Mesendoderm (in vitro differentiated cells): ENCODE measurements at places on chromosomes 12 and 14.

DNA sequence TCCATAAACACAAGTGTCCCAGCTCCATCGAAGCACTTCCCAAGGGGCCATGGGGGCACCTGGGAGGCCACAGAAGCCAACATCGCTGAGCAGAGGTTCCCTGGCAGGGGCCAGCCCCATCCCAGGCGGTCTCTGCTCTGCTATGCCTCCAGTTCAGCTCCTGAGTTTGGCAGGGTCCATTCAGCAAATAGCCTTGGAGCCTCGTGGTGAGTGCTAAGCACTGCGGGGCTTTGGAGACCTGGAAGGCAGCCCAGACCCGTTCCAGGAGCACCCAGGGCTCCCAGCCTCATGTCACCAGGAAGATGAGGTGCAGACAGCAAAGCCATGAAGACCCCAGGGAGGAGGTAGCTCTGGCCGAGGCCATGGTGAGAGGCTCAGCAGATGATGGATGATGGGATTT, 109.5 kb downstream of the LGMN start:
- DNase-seq: no peak

GRCh38 chr14:41915732-41916131, 309.1 kb downstream of the LRFN5 start:
- no peak for DNase-seq

- DNase-seq: no peak
These were observed 181.6 kb upstream of the C14orf180 start for GRCh38 chr14:104397956-104398355.

GRCh38 chr14:89851106-89851505, 103.4 kb downstream of the EFCAB11 start:
- no peak for DNase-seq

DNA sequence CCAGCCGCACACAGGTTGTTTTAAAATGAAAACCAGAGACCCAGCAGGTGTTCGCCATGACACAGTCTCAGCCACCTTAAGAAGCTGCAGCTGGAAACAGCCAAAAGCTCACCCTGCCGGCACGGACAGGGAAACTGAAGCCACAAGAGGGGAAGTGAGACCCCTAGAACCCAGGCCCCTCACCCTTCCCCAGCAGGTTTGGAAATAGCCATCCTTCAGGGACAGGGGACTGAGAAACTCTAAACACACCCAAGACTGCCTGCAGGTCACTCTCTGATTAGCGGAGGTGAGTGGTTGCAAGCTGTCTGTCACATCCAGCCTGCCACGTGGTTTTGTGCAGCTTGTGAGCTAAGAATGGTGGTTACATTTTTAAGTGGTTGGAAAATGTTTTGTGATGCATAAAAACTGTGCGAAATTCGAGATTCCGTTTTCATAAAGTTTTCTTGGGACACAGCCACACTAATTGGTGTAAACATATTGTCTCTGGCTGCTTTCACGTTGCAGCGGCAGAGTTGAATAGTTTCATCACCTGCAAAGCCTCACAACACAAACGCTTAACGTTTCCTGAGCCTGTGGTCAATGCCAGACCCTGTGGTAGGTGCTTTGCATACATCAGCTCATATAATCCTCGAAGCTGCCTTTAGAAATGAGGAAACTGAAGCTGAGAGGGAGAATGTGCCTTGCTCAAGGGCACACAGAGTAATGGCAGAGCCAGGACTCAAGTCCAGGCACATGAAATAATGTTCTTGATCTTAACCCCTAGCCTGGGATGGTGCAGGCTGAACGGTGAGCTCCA, 1.7 kb upstream of the SELPLG start:
- peak; percentile 26 for DNase-seq

GRCh38 chr14:93996130-93996695, 888 bp upstream of the CCDC197 start:
- DNase-seq: no peak
